Activated CD4-positive, alpha-beta memory T cell treated with anti-CD3 and anti-CD28 coated beads, Interleukin-2, amount 10 ng/mL, durations not matched to agents 7 days and 5 days (primary cell): ENCODE measurements at places on chromosomes 6 and 20. TPM values are rescaled to one million over a fixed set of nuclear protein-coding genes. Genes with fewer than 3 reads are reported as not detected.

The FGD2 gene
- total RNA-seq, result 4.7 TPM

- H3K4me1 ChIP-seq, result peaks cover 55% of the 10 kb centered on the region
- H3K4me3 ChIP-seq, result peak overlapping the region; percentile 28
- H3K36me3 ChIP-seq, result peaks cover 10% of the 10 kb centered on the region
- H3K27me3 ChIP-seq, result no peaks in the 10 kb centered on the region
- DNase-seq, result peak; percentile 75
- peak overlapping the region; percentile 88 for H3K27ac ChIP-seq
Observed at GRCh38 chr20:4082406-4083097, 67.2 kb upstream of the RNF24 start.

The MYB gene
- 30.3 TPM for total RNA-seq

DNA sequence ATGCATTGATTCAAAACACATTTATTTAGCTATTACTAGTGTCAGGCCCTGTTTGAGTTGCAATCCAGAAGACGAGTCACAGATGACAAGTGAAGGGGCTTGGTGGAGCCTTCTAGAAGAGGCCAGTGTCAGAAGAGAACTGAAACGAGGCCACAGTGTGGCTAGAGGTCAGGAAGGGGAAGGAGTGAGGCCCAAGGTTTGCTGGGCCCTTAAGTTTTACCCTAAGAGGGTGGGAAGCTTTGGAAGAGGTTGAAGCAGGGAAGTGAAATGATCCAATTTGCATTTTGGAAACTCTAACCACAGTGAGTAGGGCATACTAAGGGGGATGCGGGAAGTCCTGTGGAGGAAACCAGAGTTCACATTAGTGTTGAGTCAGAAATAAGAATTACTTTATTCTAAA lies 25.0 kb downstream of the TTK start:
- peaks cover 62% of the 10 kb centered on the region for H3K36me3 ChIP-seq
- peaks cover 5% of the 10 kb centered on the region for H3K4me1 ChIP-seq
- no peak for DNase-seq
- H3K4me3 ChIP-seq, result no peak overlapping the region

The BTN1A1 gene
- total RNA-seq, result not detected

The TMEM151B gene
- not detected for total RNA-seq

GRCh38 chr6:166942393-166943168 lies 13.8 kb downstream of the RNASET2 start:
- H3K36me3 ChIP-seq, result peaks cover 56% of the 10 kb centered on the region
- H3K4me3 ChIP-seq, result no peak overlapping the region
- H3K27me3 ChIP-seq, result no peaks in the 10 kb centered on the region

DNA sequence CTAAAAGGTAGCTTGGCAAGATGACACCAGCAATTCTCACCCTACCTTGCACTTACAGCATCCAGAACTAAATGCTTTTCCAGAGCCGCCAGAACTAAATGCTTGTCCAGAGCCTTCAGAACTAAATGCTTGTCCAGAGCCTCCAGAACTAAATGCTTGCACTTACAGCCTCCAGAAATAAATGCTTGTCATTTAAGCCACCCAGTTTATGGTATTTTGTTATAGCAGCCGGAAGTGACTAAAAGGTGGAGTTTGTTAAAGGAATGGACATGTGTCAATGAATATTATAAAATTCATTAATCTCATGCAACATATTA lies 133.5 kb downstream of the GPX5 start:
- peaks cover 58% of the 10 kb centered on the region for H3K27me3 ChIP-seq
- H3K27ac ChIP-seq, result no peak overlapping the region
- peaks cover 22% of the 10 kb centered on the region for H3K4me1 ChIP-seq

The CTCFL gene
- total RNA-seq, result not detected

DNA sequence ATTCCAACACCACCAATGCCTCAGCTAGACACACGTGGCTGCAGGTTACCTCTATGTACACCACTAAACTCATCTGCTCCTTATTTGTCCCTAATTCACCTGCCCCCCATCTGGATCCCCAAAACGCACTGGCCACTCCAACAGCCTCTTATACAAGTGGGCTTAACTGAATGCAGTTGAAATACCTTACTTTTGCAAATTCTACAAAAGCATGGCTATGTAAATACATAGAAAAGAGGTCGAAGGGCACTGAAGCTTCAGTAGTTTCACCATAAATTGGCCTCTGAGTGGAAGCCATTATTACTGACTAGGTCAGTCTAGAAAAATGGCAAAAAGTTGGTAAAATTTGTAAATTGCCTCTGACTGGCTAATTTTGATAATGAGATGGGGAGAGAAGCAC lies 11.1 kb upstream of the PPP1R3G start:
- H3K27ac ChIP-seq, result no peak overlapping the region
- no peak for DNase-seq
- H3K36me3 ChIP-seq, result no peaks in the 10 kb centered on the region
- peaks cover 15% of the 10 kb centered on the region for H3K27me3 ChIP-seq

DNA sequence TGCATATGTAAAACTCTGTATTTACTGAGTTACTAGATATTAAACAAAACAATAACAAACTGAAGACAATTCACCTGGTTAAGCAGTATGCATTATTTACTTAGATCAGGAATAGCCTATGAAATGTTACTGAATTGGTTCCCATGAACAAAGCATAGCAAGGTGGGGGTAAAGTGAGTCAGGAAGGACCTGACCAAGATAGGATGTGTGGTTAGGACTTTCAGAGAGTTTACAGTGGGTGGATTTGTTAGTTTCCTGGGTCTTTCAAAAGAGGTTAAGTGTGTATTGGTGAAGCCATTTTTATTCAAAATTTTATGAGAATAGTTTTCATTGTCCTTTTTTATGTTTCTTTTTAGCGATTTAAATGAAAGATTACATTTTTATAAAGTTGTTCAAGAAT lies 32.9 kb downstream of the TBPL1 start:
- H3K27ac ChIP-seq, result peak overlapping the region; percentile 28
- peaks cover 50% of the 10 kb centered on the region for H3K36me3 ChIP-seq

The MYCT1 gene
- total RNA-seq, result not detected

The PRSS16 gene
- 1.3 TPM for total RNA-seq

DNA sequence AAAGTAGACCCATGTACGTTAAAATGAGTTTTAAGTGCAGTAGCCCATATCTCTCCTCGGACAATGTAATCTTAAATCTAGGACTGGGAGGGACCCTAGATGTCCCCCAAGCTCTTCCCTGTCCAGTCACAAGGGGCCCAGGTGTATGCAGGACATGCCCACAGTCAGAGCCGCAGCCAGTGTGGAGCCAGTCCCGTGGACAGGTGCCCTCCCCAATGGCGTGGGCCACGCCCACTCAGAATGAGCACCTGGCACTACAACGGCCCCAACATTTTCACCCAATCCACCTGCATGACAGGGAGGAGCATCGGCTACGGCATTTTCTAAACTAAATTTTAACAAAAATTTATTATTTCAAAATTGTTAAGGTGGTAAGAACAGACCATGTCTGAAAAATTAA lies 53.2 kb downstream of the WDR27 start:
- H3K36me3 ChIP-seq, result no peaks in the 10 kb centered on the region
- no peak overlapping the region for H3K4me3 ChIP-seq
- H3K27me3 ChIP-seq, result no peaks in the 10 kb centered on the region
- H3K4me1 ChIP-seq, result no peaks in the 10 kb centered on the region
- no peak overlapping the region for H3K27ac ChIP-seq

DNA sequence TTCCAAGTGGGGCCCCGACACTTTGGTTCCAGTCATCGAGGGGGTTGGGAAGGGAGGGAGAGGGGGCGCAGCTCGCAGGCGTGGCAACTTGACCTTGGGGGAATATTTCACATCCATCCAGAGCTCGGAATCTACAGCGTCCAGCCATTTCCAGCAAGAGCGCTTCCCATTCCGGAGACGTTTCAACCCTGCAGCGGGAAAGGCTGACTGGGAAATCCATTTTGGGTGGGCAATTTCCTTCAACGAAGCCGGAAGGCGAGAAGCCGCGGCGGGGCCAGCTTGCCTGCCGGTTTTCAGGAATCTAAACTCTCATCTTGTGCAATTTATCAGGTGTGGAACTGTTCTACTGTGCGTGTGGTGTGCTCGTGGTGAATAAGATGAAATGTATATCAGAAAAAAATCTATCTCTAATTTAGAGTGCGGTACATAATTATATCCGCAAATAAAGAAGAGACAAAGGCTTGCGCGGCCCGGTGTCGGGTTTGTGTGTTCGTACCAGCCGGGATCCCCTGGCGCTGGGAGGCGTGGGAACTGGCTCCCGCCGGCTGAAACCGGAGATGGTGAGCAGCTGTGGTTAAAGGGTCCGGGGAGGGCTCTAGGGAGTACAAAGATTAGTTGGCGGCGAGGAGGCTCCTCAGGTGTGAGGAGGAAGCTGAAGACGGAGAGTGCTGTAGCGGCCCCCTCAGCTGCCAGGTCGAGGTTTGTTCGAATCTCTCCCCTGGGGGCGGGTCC lies 4.8 kb downstream of the SLC32A1 start:
- peaks cover 91% of the 10 kb centered on the region for H3K27me3 ChIP-seq
- H3K4me3 ChIP-seq, result no peak overlapping the region
- H3K27ac ChIP-seq, result peak overlapping the region; percentile 8

DNA sequence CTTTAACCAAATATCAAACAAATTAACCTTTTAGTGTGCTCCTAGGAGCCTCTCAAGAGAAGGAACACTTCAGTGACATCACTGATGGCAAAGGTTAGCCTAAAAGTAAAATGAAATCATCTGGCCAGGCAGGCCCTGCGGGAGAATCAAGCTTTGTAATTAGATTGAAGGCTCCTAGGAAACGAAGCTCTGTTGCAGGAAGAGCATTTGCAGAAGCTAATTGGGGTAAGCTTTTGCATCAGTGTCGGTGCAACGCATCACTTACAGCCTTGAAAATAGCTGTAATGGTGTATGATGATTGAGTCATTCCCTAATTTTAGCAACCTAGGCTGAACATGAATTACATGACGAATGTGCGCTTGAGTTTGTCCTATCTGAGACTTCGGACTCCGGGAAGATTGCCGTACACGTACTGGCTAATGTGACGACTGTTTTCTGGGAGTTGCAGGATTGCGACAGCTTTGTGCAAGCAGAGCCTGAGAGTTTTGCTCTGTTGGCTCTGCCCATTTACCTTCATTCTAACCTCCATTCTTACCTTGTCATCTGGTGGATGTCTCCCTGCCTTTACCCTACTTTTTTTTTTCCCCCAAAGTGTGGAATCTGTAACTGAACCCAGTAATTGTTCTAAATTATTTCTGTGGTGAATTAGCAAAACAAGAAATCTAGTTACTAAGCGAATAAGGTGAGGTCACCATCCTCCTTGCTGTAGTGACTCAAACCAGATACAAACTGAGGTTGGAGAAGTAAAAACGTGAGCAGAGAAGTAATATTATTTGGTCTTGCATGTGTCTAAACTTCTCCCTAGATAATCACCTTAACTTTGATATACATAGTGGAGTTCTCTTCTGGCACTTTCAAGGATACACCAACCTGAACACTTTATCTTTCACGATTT lies 675.9 kb upstream of the CITED2 start:
- no peak for DNase-seq
- no peak overlapping the region for H3K27ac ChIP-seq
- H3K4me1 ChIP-seq, result no peaks in the 10 kb centered on the region
- H3K27me3 ChIP-seq, result peaks cover 2% of the 10 kb centered on the region

The NNAT gene
- not detected for total RNA-seq

DNA sequence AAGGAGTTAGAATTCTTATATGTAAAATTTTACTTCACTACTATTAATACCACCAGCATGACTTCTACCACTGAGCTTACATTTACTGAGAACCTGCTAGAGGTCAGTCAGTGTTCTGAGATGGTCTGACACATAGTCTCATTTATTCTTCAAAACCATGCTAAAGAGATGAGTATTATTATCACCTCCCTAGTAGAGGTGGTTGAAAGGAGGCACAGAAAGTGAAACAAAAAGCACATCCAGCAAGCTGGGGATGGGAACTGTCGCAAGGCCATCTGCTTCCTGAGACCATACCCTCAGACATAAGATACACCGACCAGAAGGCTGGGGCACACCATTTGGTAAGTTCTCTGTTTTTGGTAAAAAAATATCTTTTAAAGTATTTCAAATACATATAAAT lies 137.7 kb downstream of the INSM1 start:
- H3K4me3 ChIP-seq, result no peak overlapping the region
- peaks cover 39% of the 10 kb centered on the region for H3K36me3 ChIP-seq
- DNase-seq, result no peak
- peaks cover 20% of the 10 kb centered on the region for H3K4me1 ChIP-seq
- H3K27me3 ChIP-seq, result no peaks in the 10 kb centered on the region

DNA sequence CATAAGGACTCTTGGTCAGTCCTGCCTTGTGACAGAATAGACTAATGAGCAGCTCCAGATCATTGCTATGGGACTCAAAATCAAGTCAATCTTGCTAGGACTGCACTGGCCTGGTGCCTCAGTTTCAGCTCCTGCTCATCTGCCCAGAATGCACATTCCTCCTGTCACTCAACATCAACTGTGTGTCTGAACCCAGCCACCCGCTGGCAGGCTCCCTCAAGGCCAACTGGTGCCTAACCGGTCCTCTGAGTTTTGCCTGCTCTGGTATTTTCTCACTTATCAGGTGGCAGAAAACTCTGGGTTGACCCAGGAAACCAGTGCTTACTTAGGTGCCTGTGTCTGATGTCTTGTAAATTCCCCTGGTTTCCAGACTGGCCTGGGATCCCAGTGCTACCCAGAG lies 297.7 kb downstream of the DHX35 start:
- H3K4me3 ChIP-seq, result no peak overlapping the region
- H3K36me3 ChIP-seq, result no peaks in the 10 kb centered on the region
- DNase-seq, result no peak
- H3K27ac ChIP-seq, result no peak overlapping the region
- H3K4me1 ChIP-seq, result no peaks in the 10 kb centered on the region

DNA sequence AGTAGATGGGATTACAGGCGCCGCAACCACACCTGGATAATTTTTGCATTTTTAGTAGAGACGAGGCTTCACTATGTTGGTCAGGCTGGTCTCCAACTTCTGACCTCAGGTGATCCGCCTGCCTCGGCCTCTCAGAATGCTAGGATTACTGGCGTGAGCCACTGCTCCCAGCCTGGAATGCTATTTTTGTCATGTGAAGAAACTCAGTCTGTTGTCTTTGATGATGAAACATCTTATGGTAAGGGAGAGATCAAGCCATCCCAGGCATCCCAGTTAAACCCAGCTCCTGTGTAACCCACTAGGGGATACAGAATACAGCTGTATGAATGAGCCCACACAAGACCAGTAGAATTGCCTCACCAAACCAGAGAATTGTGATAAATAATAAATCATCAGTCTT lies 83.6 kb upstream of the RBM24 start:
- no peak for DNase-seq
- no peaks in the 10 kb centered on the region for H3K4me1 ChIP-seq
- H3K27ac ChIP-seq, result no peak overlapping the region
- H3K27me3 ChIP-seq, result no peaks in the 10 kb centered on the region
- H3K36me3 ChIP-seq, result no peaks in the 10 kb centered on the region

The FAXC gene
- total RNA-seq, result 0.38 TPM

GRCh38 chr6:110864824-110865223 lies 9.8 kb upstream of the AMD1 start:
- no peaks in the 10 kb centered on the region for H3K36me3 ChIP-seq
- H3K4me3 ChIP-seq, result no peak overlapping the region
- no peaks in the 10 kb centered on the region for H3K27me3 ChIP-seq
- peaks cover 12% of the 10 kb centered on the region for H3K4me1 ChIP-seq
- no peak overlapping the region for H3K27ac ChIP-seq
